KG1 (cell line): ENCODE measurements at places on chromosomes 2 and 18.

DNA sequence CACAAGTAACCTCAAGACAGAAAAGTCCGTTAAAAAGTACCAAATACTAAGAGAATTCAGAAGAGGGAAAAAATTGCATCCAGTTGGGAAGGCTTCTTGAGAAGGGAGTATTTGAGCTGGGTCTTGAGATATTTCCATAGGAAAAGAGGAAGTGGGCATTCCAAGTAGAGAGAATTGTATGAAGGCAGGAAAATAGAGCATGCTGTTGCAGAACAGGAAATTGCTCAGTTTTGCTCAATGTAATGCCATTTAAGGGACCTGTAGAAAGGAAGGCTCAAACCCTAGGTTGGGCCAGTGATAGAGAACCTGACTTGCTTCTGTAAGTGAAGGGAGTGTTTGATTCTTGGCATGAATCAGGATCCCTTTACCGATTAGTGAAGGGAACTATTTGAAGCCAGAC lies 1.0 kb upstream of the ZC3H8 start:
- peak; percentile 31 for DNase-seq

DNA sequence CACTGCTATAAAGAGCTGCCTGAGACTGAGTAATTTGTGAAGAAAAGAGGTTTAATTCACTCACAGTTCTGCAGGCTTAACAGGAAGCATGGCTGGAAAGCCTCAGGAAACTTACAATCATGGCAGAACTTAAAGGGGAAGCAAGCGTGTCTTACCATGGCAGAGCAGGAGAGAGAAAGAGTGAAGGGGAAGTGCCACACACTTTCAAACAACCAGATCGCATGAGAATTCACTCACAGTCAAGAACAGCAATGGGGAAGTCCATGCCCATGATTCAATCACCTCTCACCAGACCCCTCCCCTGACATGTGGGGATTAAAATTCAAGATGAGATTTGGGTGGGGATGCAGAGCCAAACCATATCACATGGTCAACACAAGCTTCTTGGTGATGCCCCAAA lies 34.7 kb upstream of the CDK5R2 start:
- DNase-seq, result no peak

DNA sequence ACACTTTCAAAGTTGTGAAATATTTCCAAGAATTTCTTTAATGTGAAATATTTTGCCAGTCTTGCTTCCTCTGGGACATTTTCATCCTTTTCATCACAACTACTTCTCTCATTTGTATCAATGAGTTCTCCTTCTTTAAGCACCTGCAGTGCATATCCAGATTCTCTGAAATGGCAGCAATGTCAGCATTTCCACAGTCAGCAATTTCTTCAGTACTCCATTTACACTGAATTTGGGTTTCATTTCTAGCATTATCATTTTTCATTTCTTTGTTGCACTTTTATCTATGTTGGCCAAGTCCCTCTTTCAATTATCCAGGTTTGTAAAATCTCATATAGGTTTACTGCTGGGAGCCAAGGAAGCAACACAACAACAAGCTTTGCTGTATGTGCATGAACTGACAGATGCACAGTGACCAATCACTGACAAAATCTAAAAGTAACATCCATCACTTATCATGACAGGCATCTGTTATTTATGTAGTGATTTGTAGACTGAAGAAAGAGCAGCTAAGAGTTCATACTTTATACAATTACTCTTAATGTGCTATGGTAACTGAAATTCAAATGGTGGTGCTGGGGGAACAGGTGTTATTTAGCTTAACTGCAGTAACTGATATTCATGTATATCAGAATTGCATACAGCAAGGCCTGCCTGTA lies 43.9 kb downstream of the SS18 start:
- DNase-seq, result no peak

- no peak for DNase-seq
Measured at GRCh38 chr2:186059096-186059495, 320.5 kb downstream of the FSIP2 start.

DNA sequence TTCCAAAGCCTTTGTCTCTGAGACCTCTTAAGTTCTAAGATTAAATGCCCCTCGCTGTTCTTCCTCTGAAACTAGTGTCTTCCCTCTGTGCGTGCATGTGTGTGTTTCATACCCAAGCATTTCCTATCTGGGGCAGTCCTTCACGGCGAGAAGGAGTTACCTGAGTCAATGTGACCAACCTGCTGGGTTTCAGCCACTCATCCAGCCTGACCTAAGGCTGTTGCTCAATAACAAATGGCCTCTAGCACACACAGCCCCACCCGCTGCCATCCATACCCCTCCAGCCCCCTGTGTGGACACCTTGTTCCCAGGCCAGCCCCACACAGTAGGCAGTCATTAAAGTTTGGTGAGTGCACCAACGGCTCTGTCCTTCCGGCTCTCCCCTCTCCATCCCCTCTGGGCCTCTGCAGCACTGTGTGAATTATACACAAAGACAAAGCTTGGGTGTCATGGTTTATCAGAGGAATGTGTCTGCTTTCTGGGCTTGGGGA lies 53.8 kb upstream of the FOSL2 start:
- no peak for DNase-seq
